ENCODE measurements at places on chromosomes 4 and X.

- no peak for DNase-seq
Measured at GRCh38 chrX:119755981-119756533, 2.3 kb upstream of the SOWAHD start.

- DNase-seq, result no peak
Measured at GRCh38 chrX:41707218-41707617, 16.8 kb upstream of the GPR82 start.

DNA sequence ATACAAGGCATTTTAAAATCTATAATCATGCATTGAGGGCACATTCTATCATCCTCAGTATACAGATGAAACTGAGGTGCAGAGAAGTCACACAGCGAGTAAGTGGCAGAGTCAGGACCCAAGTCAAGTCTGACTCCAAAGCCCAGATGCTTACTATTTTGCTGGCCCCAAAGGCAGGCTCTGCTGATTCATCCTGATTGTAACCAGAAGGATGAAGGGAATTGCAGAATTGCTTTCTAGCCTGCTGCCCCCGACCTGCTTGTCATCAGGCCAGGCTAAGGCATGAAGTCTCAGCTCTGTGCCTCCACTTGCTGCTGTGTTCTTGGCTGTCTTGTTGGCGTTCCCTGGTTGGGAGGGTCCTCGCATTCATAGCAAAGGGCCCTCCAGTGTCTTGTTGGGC is 62.7 kb downstream of the SLC9A6 start:
- no peak for DNase-seq

DNA sequence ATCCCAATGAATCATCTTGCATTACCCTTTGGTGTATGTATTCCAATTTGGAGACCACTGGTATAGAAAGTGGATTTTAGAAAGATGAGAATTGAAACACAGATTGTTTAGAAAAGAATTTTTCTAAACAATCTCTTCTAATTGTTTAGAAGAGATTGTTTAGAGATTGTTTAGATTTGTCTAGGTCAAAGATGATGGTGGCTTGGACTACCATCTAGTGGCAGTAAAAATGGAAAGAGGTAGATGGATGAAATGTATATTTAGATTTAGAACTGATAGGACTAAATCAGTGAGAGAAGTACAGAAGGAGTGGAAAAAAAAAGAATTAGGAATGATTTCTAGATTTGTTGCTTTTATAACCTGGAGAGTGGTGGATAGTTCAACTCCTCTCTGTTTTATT is 70.6 kb downstream of the ARSJ start:
- DNase-seq, result no peak

Data from H9 (cell line).